ENCODE measurements at places on chromosomes 5 and 9.

GRCh38 chr5:165579911-165580310, 2074.5 kb downstream of the MAT2B start:
- no peak for DNase-seq

DNA sequence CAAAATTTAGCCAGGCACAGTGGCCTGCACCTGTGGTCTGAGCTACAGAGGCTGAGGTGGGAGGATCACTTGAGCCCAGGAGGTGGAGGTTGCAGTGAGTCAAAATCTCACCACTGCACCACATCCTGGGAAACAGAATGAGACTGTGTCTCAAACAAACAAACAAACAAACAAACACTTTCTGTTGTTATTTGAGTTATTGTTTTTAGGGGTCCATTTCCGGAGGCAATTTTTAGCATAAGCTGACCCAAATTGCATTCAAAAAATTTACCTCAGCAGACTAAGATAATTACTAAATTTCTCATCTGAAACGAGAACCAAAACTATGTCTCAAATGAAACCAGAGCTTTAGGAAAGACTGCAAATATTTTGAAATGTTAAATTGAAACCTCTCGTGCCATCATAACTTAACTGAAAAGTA, 1485.1 kb downstream of the EFNA5 start:
- no peak for DNase-seq

DNA sequence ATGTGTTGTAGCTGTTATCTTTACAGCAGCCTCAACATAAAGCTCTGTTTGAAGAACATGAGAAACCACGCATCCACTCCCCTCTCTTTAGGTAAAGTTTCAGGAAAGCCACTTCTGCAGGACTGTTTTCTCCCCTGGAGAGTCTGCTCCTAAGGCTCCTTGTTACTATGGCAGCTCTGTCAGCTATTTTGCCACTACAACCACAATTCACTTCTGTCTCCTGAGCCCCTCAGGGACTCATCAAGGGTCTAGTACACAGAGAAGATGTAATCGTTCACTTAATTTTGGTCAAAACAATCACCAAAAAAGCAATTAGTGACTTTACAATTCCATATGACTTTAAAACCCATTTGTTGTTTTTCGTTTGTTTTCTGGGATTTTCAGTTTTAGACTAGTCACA, 157.7 kb downstream of the FBN2 start:
- no peak for DNase-seq

GRCh38 chr5:144504929-144505577, 334.4 kb downstream of the KCTD16 start:
- DNase-seq, result no peak

- no peak for DNase-seq
These were observed 310.7 kb downstream of the RAB3C start for GRCh38 chr5:58893551-58893950.

GRCh38 chr9:98328770-98329169, 73.3 kb upstream of the TBC1D2 start:
- DNase-seq, result no peak

DNA sequence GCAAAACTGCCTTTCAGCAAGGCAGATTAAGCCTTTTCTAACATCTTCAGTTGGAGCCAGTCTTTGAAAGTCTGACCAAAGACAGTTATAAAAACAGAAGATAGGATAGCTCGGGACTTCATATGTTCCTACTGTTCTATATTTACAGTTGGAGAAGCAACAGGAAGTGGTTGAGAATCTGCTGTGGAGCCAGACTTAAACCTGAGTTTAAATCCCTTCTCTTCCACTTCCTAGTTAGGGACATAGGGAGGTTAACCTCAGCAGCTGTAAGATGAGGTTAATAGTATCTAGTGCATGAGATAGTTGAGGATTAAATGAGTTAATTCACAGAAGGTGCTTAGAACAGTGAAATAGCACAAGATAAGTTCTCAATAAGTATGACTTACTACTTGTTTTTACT, 84.5 kb upstream of the FREM1 start:
- no peak for DNase-seq

DNA sequence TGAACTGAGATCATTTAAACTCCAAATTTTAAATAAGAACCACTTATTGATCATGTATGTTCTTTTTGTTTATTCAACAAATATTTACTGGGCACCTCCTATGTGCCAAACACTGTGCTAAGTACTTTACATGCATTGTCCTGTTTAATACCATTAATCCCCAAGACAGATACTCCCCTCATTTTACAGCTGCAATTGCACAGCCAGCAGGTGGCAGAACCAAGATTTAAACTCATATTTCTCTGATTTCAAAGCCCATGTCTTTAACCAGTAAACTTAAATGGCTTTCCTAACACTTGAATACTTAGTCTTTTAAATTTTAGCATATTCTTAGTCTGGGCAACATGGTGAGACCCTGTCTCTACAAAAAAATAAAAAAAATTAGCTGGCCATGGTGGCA, 43.4 kb upstream of the KIAA1958 start:
- no peak for DNase-seq

- no peak for DNase-seq
These were observed 681 bp upstream of the ETF1 start for GRCh38 chr5:138543730-138544104.

- no peak for DNase-seq
These were observed 29.6 kb downstream of the DNM1 start for GRCh38 chr9:128232528-128233428.

- DNase-seq, result no peak
These were observed 64.7 kb downstream of the ERMP1 start for GRCh38 chr9:5767968-5768932.

DNA sequence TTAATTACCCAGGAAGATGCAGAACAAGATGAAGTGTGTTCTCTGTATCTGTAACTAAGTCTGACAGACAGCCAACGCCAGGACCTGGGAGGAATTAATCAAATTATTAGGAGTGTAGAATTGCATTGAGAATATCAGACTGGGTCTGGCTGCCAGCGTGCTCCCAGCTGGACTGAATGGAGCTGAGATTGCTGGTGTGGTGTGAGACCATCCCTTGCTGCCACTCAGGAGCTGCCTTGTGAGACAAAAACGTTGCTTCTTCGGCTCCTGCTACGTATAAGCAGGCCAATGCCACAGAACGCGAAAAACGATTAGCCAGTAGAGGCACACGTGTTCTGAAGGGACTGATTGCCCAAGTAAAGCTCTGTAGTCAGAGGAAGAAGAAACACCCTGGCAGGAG, 66.8 kb downstream of the AMBP start:
- DNase-seq, result no peak

DNA sequence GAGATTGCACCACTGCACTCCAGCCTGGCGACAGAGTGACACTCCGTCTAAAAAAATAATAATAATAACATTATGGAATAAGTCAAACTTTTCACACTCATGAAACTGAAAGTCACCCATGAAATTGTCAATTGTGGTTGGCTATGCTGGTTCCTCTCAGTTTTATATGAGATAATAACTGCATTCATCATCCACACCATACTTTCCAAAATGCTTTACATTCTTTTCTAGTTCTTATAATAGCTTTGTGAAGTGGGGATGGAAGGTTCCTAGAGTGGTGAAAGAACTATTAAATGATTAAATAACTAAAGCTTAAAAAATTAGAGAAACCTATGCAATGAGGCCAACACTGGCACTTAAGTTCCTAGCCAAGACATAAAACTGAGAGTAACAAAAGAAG, 12.6 kb upstream of the ASPN start:
- no peak for DNase-seq

DNA sequence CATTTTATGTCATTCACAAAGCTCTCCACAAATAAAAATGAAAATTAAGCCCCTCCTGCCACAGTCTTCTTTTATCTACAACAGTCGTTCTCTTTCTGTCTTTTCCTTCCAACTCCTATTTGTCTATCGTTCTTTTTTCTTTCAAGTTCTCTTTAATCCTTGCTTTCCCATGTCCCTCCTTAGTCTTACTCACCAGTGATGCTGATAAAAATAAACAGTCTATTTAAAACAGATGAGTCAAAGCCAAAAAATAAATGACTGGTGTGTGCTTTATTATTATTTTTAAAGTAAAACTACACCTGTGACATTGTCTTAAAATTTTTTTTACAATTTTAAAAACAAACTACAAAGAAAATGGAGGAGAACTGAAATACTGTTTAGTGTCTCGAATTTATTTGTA, 137.1 kb upstream of the TMEM161B start:
- no peak for DNase-seq

DNA sequence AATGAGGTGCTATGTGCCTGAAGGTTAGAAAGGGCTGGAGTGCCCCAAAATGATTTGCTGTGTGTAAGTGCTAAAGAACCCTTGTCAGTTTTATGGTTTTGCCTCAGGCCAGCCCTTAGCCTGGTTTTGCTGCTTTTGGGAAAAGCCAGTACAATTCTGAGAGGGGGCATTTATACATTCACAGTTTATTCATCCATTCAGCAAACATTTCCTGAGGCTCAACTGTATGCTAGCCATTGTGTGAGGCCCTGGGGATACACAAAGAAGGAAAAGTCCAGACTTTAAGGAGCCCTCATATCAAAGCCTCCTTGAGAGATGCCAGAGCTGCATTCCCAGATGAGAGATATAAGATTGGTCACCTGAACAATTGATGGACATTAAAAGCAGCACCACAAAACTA, 115.2 kb upstream of the PLCXD3 start:
- DNase-seq, result no peak

- DNase-seq, result no peak
These were observed 14.4 kb upstream of the ZNF782 start for GRCh38 chr9:96868709-96869108.

GRCh38 chr5:28707706-28708105, 1669.3 kb upstream of the CDH9 start:
- DNase-seq, result no peak

GRCh38 chr9:126470241-126470993, 143.3 kb upstream of the LMX1B start:
- no peak for DNase-seq

- no peak for DNase-seq
These were observed 27.6 kb upstream of the CDKN2AIPNL start for GRCh38 chr5:134439210-134439654.

DNA sequence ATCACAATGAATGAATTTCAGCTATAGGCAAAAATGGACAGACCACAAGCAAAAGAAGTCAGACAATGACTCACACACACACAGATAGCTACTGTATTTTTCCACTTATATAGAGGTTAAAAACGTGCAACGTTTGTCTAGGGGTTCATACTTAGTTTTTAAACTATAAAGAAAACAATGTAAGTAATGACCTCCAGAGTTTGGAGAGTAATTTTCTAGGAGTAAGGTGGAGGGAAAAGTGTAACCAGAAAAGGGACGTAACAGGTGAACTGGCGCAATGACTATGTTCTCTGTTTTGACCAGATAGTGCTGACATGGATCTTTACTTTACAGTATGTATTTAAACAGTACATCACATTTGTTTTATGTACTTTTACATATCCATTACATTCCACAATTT, 51.1 kb downstream of the FNIP1 start:
- no peak for DNase-seq

GRCh38 chr9:97721396-97721795, 24.3 kb upstream of the XPA start:
- DNase-seq, result no peak

DNA sequence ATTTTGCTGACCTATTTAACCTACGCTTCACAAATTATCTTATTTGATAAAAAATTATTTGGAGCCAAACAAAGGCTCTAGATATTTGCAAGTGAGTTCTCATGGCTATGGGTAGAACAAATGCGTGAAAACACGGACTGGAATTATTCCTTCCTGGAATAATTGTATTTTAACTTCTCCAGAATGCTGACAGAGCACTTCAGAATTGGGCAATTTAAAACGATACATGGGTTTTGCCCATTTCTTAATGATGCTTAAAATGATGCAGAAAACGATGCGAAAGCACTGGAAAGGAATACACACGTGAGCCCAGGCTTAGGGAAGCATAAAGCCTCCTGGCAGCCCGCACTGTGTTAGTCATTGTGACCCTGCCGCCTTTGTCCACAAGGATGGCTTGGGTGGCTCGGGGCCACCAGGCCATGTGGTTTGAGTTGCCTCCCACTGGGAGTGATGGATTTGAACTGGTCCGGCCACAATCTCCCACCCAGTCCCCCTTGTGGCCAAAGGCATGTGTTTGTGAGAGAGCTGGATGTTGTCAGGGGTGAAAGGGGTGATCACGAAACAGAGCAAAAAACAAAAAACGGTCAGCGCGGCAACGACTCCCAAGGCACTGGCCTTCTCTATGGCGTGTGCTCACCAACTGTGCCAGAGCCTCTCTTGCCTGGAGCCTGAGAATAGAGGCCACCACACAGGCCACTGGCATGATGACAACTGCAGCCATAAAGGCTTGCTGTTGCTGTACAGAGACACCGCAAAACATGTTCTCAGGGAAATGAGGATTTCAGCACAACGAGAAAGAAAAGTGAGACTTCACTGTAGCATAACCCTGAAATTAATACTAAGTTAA, 234.2 kb upstream of the ADAMTS16 start:
- no peak for DNase-seq
